Neuronal stem cell (in vitro differentiated cells): ENCODE measurements at places on chromosomes 2 and 18.
A peak's percentile ranks its signal among the peaks of the same experiment; 100 is the strongest.

DNA sequence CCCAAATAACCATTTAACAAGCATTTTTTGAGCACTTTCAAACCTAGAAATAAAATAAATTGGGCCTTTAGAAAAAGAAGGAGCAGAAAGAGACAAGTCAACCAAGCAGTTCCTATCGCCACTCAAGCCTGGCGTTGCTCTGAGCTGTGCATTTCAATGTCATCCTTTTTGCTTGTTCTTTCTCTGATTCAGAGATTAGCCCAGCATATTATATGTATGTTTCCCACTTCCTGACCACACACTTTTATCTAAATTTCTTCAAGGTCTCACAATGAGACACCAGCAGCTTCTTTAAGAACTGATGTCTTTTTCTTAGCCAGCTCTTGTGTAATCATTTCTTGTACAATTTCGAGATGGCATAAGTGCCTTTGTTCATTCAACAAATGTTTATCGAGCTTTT lies 344.5 kb upstream of the ID2 start:
- no peak overlapping the region for H3K4me3 ChIP-seq
- no peak for DNase-seq
- H3K27ac ChIP-seq = no peak overlapping the region

DNA sequence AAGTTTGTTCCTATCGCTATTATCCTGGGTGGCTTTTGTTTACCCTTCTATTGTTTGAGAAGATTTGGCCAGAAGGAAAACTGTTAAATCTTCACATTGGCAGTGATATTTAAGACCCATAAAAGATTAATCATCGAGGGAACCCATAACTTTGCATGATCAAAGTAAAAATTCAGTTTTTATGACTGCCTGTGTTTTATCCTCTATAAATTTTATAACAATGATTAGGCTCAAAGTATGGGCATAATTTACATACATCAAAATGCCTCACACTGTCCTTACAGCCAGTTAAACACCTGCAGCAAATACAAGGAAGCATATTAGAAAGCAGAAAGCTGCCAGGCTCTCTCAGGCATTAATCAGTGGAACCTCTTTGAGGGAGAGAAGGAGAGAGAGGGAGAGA lies 289.1 kb downstream of the ICOS start:
- H3K4me3 ChIP-seq = no peak overlapping the region
- H3K27ac ChIP-seq = no peak overlapping the region
- DNase-seq = no peak
- no peaks in the 10 kb centered on the region for H3K36me3 ChIP-seq
- no peaks in the 10 kb centered on the region for H3K27me3 ChIP-seq
- H3K4me1 ChIP-seq = peaks cover 7% of the 10 kb centered on the region

DNA sequence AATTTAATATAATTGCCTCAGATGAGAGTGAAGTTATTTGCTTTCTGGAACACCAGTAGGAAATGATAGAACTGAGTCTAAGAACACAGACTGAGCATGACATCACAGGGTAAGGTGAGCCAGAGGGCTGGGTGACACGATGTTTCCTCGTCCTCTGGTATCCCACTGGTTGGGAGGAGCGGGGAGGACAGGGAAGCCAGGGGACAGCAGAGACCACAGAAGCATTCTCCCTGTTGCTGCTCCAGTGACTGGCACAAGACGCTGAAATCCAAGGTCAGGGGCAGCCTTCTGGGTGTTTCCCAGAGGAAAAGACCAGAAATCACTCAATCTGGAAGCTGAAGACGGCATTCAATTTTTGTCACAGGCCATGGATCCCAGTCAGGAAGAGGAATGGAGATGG lies 363.4 kb upstream of the SOX11 start:
- no peaks in the 10 kb centered on the region for H3K27me3 ChIP-seq
- no peak overlapping the region for H3K27ac ChIP-seq
- no peak for DNase-seq
- no peak overlapping the region for H3K4me3 ChIP-seq
- H3K4me1 ChIP-seq = no peaks in the 10 kb centered on the region
- no peaks in the 10 kb centered on the region for H3K36me3 ChIP-seq

- H3K36me3 ChIP-seq = no peaks in the 10 kb centered on the region
- DNase-seq = no peak
- H3K27me3 ChIP-seq = no peaks in the 10 kb centered on the region
- no peak overlapping the region for H3K27ac ChIP-seq
Measured at GRCh38 chr2:103484906-103485305, 723.1 kb downstream of the TMEM182 start.

DNA sequence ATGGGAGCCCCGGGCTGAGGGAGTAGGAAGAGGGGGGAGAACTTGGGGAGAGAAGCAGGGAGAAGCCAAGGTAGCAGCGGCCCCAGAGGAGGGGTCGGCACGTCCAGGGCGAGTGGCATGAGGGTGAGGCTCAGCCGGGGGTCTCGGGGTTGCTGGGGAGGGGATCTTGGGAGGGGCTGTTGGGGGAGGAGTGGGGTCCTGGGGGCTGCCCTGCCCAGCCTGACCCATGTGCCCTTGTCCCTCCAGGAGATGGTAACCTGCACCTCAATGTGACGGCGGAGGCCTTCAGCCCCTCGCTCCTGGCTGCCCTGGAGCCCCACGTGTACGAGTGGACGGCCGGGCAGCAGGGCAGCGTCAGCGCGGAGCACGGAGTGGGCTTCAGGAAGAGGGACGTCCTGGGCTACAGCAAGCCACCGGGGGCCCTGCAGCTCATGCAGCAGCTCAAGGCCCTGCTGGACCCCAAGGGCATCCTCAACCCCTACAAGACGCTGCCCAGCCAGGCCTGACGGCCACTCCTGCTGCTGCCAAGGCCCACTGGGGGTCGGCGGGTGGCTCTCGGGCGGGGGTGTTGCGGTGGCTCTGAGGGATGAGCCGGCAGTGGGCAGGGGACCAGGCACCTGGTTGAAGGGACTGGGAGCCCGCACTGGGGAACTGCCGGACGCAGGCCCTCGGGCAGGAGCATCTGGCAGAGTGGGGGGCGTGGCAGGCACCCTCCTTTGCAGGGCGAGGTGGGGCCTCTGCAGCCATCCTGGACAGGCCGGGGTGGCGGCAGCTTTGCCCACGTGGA lies 9.0 kb upstream of the GAL3ST2 start:
- DNase-seq = no peak
- H3K27me3 ChIP-seq = no peaks in the 10 kb centered on the region
- no peak overlapping the region for H3K4me3 ChIP-seq
- H3K4me1 ChIP-seq = peaks cover 28% of the 10 kb centered on the region

DNA sequence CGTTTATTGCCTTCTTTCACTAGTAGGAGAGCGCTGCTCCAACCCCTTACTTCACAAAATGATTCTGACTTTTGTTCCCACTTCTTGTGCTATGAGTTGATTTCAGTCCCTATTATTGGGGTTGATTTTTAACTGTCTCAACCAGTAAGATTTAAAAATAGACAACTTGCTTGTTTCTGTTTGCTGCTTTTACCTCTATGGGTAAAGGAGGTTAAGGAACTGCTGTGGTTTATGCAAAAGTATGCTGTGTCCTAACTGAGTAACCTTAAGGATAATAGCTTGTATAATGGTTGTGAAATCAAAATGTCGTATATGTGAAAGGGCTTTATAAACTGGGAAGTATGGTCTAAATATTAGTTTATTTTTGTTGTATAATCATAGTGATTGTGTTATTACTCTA lies 22.6 kb downstream of the ALMS1 start:
- H3K36me3 ChIP-seq = peaks cover 26% of the 10 kb centered on the region
- H3K4me1 ChIP-seq = no peaks in the 10 kb centered on the region
- no peak overlapping the region for H3K27ac ChIP-seq
- DNase-seq = no peak
- no peak overlapping the region for H3K4me3 ChIP-seq

DNA sequence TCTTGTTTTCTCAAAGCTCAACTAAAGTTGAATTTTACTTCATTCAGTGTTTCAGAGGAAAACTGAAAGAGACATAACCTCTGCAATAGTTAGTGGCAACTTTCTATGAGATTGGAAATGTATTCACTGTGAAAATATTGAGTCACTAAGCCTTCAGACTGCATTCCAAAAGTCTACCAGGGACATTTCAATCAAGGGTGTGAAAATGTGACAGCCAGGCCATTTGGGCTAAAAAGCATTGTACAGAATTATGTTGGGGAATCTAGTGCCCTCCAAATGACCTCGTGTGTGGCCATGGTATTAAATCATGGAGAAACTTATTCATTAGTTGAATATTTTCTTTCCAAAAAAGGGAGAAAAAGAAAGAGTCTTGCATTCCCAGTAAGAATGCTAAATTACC lies 251.9 kb downstream of the GRB14 start:
- DNase-seq = no peak
- no peak overlapping the region for H3K27ac ChIP-seq
- no peaks in the 10 kb centered on the region for H3K27me3 ChIP-seq
- no peak overlapping the region for H3K4me3 ChIP-seq
- H3K36me3 ChIP-seq = no peaks in the 10 kb centered on the region

DNA sequence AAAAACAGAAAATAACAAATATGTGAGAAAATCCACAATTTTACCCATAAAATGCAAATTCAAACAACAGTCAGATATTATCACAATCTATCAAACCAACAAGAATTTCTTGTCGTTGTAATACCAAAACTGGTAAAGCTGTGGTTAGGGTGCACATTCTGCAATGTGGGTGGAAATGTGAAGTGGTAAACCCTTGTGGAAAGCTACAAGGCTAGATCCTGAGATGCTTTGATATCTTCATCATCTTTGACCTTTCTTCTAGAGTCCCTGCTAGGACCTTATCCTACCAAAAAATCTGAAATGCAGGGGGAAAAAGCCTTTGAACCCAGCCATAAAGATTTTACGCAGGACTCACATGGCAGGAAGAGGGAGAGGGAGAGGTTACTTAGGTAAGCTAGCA lies 17.2 kb upstream of the ATG16L1 start:
- no peaks in the 10 kb centered on the region for H3K27me3 ChIP-seq
- H3K4me1 ChIP-seq = no peaks in the 10 kb centered on the region

- H3K4me1 ChIP-seq = no peaks in the 10 kb centered on the region
- DNase-seq = no peak
- no peak overlapping the region for H3K27ac ChIP-seq
- peaks cover 31% of the 10 kb centered on the region for H3K27me3 ChIP-seq
Measured at GRCh38 chr18:72871091-72871490, 3.3 kb upstream of the NETO1 start.

DNA sequence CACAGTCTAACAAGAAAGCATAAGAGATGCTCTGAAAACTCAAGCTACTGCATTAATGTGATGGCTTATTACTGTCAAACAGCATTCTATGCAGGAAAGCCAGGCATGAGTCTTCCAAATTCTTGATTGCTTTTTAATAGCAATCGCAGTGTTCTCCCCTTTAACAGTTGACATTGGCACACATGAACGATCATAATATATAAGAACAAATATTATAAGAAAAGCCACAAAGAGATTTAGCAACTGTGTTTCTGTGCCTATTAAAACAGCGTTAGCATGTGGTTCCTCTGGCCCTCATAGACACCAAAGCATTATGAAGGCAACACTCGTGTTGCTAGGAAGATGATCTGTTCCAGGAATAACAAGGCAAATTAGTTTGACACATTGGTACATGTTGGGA lies 245.0 kb downstream of the ACKR3 start:
- no peak overlapping the region for H3K4me3 ChIP-seq
- H3K27me3 ChIP-seq = no peaks in the 10 kb centered on the region
- no peak for DNase-seq
- no peak overlapping the region for H3K27ac ChIP-seq
- peaks cover 6% of the 10 kb centered on the region for H3K4me1 ChIP-seq

DNA sequence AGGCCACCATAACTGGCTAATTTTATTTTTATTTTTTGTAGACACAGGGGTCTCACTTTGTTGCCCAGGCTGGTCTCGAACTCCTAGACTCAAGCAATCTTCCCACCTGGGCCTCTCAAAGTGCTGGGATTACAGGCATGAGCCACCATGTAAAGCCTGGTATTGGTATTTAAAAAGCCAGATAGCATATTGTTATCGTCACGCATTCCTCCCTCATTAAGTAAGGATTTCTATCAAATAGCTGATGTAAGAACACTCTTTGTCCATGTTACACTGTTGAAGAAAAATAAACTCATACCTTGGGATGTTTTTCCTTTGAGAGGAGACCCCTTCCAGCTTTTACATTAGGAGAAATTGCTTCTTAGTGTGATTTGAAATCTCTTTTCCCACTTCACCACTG lies 39.2 kb upstream of the DARS1 start:
- H3K27me3 ChIP-seq = no peaks in the 10 kb centered on the region
- no peaks in the 10 kb centered on the region for H3K36me3 ChIP-seq
- peaks cover 50% of the 10 kb centered on the region for H3K4me1 ChIP-seq
- no peak for DNase-seq
- H3K4me3 ChIP-seq = no peak overlapping the region
- peak overlapping the region; percentile 94 for H3K27ac ChIP-seq

GRCh38 chr2:31386648-31387047 lies 27.9 kb downstream of the XDH start:
- H3K27me3 ChIP-seq = no peaks in the 10 kb centered on the region
- DNase-seq = peak; percentile 12
- no peak overlapping the region for H3K4me3 ChIP-seq
- peaks cover 2% of the 10 kb centered on the region for H3K4me1 ChIP-seq
- no peaks in the 10 kb centered on the region for H3K36me3 ChIP-seq

GRCh38 chr18:23365602-23366001 lies 87.5 kb upstream of the RIOK3 start:
- DNase-seq = no peak
- no peaks in the 10 kb centered on the region for H3K27me3 ChIP-seq
- no peaks in the 10 kb centered on the region for H3K36me3 ChIP-seq
- H3K4me3 ChIP-seq = no peak overlapping the region
- H3K4me1 ChIP-seq = peaks cover 5% of the 10 kb centered on the region
- H3K27ac ChIP-seq = no peak overlapping the region

- no peak overlapping the region for H3K4me3 ChIP-seq
- H3K27ac ChIP-seq = no peak overlapping the region
- no peaks in the 10 kb centered on the region for H3K36me3 ChIP-seq
- DNase-seq = no peak
- H3K27me3 ChIP-seq = no peaks in the 10 kb centered on the region
Measured at GRCh38 chr2:181228661-181229060, 228.5 kb upstream of the ITGA4 start.

DNA sequence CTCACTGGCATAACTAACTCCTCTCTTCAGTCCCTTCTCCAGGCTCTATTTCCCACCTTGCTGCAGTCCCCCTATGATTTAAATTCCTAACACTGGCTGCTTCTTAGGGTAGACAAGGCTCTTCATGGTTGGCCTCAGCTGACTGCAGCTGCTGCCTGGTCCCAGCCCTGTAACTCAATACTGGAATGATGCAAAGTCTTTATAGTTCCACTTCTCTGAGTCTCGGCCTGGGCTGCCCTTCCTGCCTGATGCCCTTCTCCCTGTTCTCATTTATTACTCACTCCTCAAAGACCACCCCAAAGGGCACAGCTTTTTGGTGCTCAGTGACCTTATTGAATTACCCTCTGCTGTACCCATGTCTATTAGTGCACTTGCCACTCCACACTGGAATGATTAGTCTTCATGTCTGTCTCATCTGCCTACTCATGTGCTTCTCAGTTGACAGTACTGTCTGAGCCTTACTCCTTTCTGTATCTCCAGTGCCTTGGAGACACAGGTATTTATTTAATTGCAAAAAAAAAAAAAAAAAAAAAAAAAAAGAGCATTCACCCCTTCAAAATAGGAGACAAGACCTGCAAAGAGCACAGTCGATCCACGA lies 199.4 kb upstream of the REV1 start:
- H3K36me3 ChIP-seq = no peaks in the 10 kb centered on the region
- H3K4me1 ChIP-seq = no peaks in the 10 kb centered on the region
- no peaks in the 10 kb centered on the region for H3K27me3 ChIP-seq
- no peak overlapping the region for H3K27ac ChIP-seq
- no peak overlapping the region for H3K4me3 ChIP-seq
- no peak for DNase-seq
